Calu3 (cell line): ENCODE measurements at places on chromosomes 7 and 10. TPM values are rescaled to one million over a fixed set of nuclear protein-coding genes. Genes with fewer than 3 reads are reported as not detected.

Gene CAMK1D
- total RNA-seq = 2.6 and 2.7 TPM in 2 replicates

Gene SKIDA1
- 0.40 TPM in 1 of 2 replicates, not detected in the other for total RNA-seq

Gene MLXIPL
- 1.1 and 3.0 TPM in 2 replicates for total RNA-seq

Gene TFR2
- 0.90 and 1.5 TPM in 2 replicates for total RNA-seq

Gene LBX1
- total RNA-seq = not detected in 2 replicates

Gene TMEM184A
- total RNA-seq = 61.9 and 75.8 TPM in 2 replicates

Gene TYW1B
- 1.7 and 2.4 TPM in 2 replicates for total RNA-seq

Gene ADAMTS14
- 0.12 and 0.14 TPM in 2 replicates for total RNA-seq

Gene HECW1
- total RNA-seq = 0.17 and 0.33 TPM in 2 replicates

Gene LOXL4
- total RNA-seq = 2.2 and 2.6 TPM in 2 replicates

DNA sequence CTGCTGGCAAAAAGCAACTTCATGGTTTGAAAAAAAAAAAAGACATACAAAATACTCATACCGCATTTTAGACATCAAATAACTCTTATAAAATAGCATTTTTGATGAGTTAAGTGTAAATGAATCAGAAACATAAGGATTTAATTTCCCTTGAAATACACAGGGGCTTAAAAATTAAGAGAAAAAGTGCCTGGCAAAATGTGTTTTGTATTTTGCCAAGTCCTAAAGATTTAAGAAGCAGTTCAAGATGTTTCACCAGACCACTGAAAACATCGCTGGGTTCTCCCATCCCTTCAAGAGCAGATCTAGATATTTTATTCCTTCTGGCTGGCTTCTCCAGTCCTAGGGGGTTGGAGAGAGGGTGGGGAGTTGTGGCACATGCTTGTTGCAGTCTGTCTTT, 396.4 kb downstream of the INHBA start:
- H3K36me3 ChIP-seq = no peaks in the 10 kb centered on the region
- H3K4me3 ChIP-seq = no peak overlapping the region
- no peaks in the 10 kb centered on the region for H3K27me3 ChIP-seq
- no peak overlapping the region for H3K27ac ChIP-seq
- H3K4me1 ChIP-seq = no peaks in the 10 kb centered on the region
- DNase-seq = no peak

DNA sequence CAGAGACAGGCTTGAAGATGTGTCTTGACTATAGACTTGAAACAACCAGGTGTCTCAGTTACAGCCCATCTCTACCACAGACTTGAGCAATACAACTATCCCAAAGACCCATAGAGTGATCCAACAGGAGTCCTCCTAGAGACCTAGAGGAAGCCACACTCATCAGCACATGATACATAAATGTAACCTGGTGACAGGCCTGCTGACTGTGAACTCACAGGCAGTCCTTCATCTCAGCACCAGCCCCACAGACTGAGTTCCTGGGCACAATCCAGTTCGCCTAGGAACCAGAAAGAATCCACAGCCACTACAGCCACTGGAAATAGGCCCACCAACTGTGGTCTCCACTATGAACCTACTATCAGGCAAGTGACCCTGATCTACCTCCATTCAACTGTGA, 121.3 kb downstream of the MACC1 start:
- no peaks in the 10 kb centered on the region for H3K27me3 ChIP-seq
- H3K27ac ChIP-seq = no peak overlapping the region
- no peak for DNase-seq
- H3K4me3 ChIP-seq = no peak overlapping the region
- H3K36me3 ChIP-seq = no peaks in the 10 kb centered on the region
- H3K4me1 ChIP-seq = no peaks in the 10 kb centered on the region

DNA sequence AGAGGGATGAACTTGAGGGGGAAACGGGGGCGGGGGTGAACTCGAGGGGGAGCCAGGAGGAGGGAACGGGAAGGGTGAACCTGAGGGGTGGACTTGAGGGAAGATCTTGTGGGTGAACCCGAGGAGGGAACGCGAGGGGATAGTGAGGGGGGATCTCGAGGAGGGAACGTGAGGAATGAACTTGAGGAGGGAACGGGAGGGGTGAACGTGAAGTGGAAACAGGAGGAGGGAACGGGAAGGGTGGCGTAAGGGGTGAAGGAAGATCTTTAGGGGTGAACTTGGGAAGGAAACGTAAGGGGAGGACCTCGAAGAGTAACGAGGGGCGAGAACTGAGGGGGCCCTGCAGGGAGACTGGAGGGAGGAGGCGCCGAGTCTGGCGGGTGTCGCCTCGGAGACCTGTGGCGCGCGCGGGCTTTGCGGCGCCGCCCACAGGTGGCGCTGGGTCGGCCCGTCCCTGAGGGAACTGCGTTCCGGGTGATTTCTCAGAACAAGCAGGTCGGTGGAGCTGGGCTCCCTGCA, 651 bp downstream of the MYO3A start:
- peaks cover 7% of the 10 kb centered on the region for H3K4me1 ChIP-seq
- peak; percentile 56 for DNase-seq
- peak overlapping the region; percentile 84 for H3K4me3 ChIP-seq

DNA sequence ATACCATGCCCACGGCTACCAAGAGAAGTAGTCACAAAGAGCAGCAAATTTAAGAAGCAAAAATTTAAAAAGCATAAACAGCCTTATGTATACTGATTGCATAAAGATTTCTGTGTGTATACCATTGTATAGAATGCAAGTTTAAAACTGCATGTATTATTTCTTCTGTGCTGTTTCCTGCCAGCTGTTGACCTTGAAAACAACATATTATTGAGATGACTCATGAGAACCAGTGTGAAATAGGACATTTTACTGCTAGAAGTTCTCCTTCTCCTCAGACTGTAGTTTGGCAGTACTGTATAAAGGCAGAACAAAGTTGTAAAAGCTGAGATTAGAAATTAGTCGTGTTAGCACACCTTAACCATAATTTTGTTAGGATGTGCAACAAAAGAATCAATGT, 42.3 kb upstream of the SGCE start:
- peaks cover 4% of the 10 kb centered on the region for H3K36me3 ChIP-seq
- H3K4me1 ChIP-seq = peaks cover 19% of the 10 kb centered on the region
- DNase-seq = no peak
- H3K27me3 ChIP-seq = no peaks in the 10 kb centered on the region

DNA sequence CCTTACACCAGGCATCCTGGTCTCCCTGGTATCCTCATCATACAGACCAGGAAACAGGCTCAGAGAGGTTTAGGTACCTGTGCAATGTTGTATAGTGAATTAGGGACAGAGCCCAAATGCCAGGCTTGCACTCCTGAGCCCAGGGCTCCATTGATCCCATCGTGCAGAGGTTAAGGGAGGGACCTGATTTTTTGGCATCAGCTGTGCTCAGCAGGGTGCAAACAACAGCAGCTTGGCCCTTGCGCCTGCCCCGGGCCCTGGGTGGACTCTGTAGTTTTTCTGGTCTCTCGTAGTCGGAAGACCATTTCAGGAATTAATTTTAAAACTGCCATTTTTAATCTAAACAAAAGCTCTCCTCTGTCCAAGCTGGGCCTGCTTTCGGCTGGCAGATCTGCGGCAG, 79.2 kb downstream of the COL26A1 start:
- no peak for DNase-seq
- H3K27ac ChIP-seq = no peak overlapping the region
- peaks cover 45% of the 10 kb centered on the region for H3K27me3 ChIP-seq
- H3K4me1 ChIP-seq = peaks cover 11% of the 10 kb centered on the region

GRCh38 chr10:78802431-78802830, 266.3 kb upstream of the ZMIZ1 start:
- H3K27me3 ChIP-seq = peaks cover 61% of the 10 kb centered on the region
- no peaks in the 10 kb centered on the region for H3K36me3 ChIP-seq
- DNase-seq = no peak
- H3K4me1 ChIP-seq = peaks cover 17% of the 10 kb centered on the region
- no peak overlapping the region for H3K27ac ChIP-seq
- no peak overlapping the region for H3K4me3 ChIP-seq

GRCh38 chr10:49527061-49527460, 11.9 kb downstream of the ERCC6 start:
- peaks cover 14% of the 10 kb centered on the region for H3K36me3 ChIP-seq
- no peak overlapping the region for H3K27ac ChIP-seq
- H3K27me3 ChIP-seq = no peaks in the 10 kb centered on the region
- no peak overlapping the region for H3K4me3 ChIP-seq
- H3K4me1 ChIP-seq = no peaks in the 10 kb centered on the region
- no peak for DNase-seq

DNA sequence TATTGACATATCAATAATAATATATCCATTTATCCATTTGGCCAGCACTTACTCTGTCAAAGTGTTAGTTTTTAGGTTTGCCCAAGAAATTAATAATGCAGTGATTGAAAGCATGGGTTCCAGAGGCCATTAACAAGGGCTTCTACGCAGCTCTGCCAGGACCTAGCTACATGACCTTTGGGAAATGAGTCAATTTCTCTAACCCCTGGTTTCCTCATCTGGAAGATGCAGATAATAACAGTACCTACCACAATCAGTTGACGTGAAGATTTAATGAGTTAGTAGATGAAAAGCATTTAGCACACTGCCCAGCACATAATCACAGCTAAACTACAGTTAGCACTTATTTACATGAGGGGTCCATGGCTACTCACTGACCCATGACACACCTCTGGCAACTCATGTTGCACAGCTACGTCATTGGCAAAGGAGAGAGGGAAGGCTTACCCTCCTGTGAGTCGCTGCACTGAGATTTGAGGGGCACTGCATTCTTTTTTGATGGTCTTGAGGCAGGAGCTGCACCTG, 263.7 kb downstream of the PLXNA4 start:
- peaks cover 89% of the 10 kb centered on the region for H3K27me3 ChIP-seq
- H3K27ac ChIP-seq = no peak overlapping the region
- no peak overlapping the region for H3K4me3 ChIP-seq
- no peaks in the 10 kb centered on the region for H3K36me3 ChIP-seq
- no peaks in the 10 kb centered on the region for H3K4me1 ChIP-seq

GRCh38 chr10:129413024-129413423, 54.0 kb upstream of the MGMT start:
- no peaks in the 10 kb centered on the region for H3K36me3 ChIP-seq
- no peaks in the 10 kb centered on the region for H3K27me3 ChIP-seq
- no peak overlapping the region for H3K4me3 ChIP-seq
- no peak for DNase-seq
- H3K27ac ChIP-seq = no peak overlapping the region

GRCh38 chr10:8194050-8194449, 139.6 kb downstream of the GATA3 start:
- no peaks in the 10 kb centered on the region for H3K36me3 ChIP-seq
- no peaks in the 10 kb centered on the region for H3K4me1 ChIP-seq
- H3K27me3 ChIP-seq = no peaks in the 10 kb centered on the region
- no peak overlapping the region for H3K27ac ChIP-seq
- H3K4me3 ChIP-seq = no peak overlapping the region
- no peak for DNase-seq

GRCh38 chr10:121448766-121449421, 149.3 kb downstream of the FGFR2 start:
- H3K27ac ChIP-seq = peak overlapping the region; percentile 37
- H3K27me3 ChIP-seq = no peaks in the 10 kb centered on the region
- H3K36me3 ChIP-seq = no peaks in the 10 kb centered on the region

GRCh38 chr7:36214608-36215456, 61.8 kb downstream of the EEPD1 start:
- H3K27ac ChIP-seq = no peak overlapping the region
- no peak overlapping the region for H3K4me3 ChIP-seq
- peaks cover 5% of the 10 kb centered on the region for H3K36me3 ChIP-seq
- no peak for DNase-seq
- H3K4me1 ChIP-seq = peaks cover 13% of the 10 kb centered on the region

DNA sequence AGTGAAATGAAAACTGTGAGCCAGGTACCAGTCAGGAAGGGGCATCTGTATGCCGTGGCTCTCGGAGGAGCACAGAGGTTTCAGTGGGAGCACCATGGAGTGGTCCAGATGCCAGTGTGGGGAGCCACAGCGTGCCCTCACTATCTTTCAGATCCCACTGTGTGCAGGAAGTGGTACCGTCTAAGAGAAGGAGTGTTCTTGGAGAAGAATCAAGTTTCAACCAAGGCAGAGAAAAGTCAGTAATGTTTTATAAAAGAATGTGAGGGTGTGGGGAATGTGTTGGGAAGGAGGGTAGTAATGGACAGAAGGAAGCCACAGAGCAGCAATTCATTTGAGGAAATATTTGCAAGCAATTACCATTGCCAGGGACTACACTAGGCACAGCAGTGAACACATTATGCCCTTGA, 35.6 kb downstream of the PRKAR2B start:
- no peaks in the 10 kb centered on the region for H3K36me3 ChIP-seq
- H3K4me3 ChIP-seq = no peak overlapping the region
- no peak overlapping the region for H3K27ac ChIP-seq
- H3K27me3 ChIP-seq = no peaks in the 10 kb centered on the region
- H3K4me1 ChIP-seq = no peaks in the 10 kb centered on the region

- no peak overlapping the region for H3K27ac ChIP-seq
- no peaks in the 10 kb centered on the region for H3K27me3 ChIP-seq
- no peaks in the 10 kb centered on the region for H3K4me1 ChIP-seq
- no peak for DNase-seq
- H3K36me3 ChIP-seq = peaks cover under 1% of the 10 kb centered on the region
Observed at GRCh38 chr10:122243550-122243949, 27.5 kb upstream of the BTBD16 start.

DNA sequence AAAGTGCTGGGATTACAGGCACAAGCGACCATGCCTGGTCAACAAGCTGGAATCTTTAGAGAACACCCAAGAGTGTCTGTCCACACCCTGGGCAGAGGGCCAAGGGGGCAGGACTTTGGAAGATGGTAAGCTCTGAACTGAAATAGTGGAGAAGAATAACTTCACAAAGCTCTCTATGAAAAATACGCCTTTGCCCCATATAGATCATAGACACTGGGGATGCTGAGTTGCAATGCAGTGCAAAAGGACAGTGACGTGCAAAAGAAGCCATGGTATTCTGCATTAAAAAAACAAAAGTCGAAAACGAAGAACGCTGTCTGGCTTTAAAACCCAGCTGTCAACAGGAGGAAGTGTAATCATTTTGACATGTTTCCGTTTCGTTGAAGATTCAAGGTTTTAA, 353.6 kb downstream of the CALN1 start:
- no peak overlapping the region for H3K27ac ChIP-seq
- no peak overlapping the region for H3K4me3 ChIP-seq
- no peak for DNase-seq
- no peaks in the 10 kb centered on the region for H3K4me1 ChIP-seq
- H3K27me3 ChIP-seq = no peaks in the 10 kb centered on the region

- no peak overlapping the region for H3K4me3 ChIP-seq
- H3K36me3 ChIP-seq = no peaks in the 10 kb centered on the region
- DNase-seq = no peak
- H3K27ac ChIP-seq = no peak overlapping the region
Observed at GRCh38 chr7:47078241-47078640, 503.7 kb downstream of the TNS3 start.

- DNase-seq = no peak
- H3K36me3 ChIP-seq = peaks cover 90% of the 10 kb centered on the region
- no peak overlapping the region for H3K4me3 ChIP-seq
- no peak overlapping the region for H3K27ac ChIP-seq
- H3K27me3 ChIP-seq = no peaks in the 10 kb centered on the region
Observed at GRCh38 chr7:5332579-5332978, 49.8 kb downstream of the SLC29A4 start.

GRCh38 chr10:4242561-4243035, 457.6 kb upstream of the KLF6 start:
- H3K27ac ChIP-seq = peak overlapping the region; percentile 85
- H3K36me3 ChIP-seq = no peaks in the 10 kb centered on the region
- peak overlapping the region; percentile 63 for H3K4me3 ChIP-seq
